ENCODE measurements at places on chromosomes 12 and 14. TPM values are rescaled to one million over a fixed set of nuclear protein-coding genes. Genes with fewer than 3 reads are reported as not detected.

The CACNA1C gene
- 11.0 TPM for total RNA-seq

The P2RX2 gene
- total RNA-seq = not detected

The CLEC9A gene
- total RNA-seq = not detected

The KIAA0586 gene
- total RNA-seq = 16.2 TPM

The GPR65 gene
- not detected for total RNA-seq

The ESRRB gene
- 0.13 TPM for total RNA-seq

The AVPR1A gene
- total RNA-seq = under 0.01 TPM

The BHLHE41 gene
- 18.1 TPM for total RNA-seq

The AQP5 gene
- not detected for total RNA-seq

The TRHDE gene
- 5.2 TPM for total RNA-seq

The SRGAP1 gene
- 14.3 TPM for total RNA-seq

Measured in mammary epithelial cell (primary cell).